ENCODE measurements at places on chromosomes 13 and 19.

- peak; percentile 81 for ATAC-seq
These were observed 246.6 kb upstream of the MAB21L1 start for GRCh38 chr13:35723053-35723461.

DNA sequence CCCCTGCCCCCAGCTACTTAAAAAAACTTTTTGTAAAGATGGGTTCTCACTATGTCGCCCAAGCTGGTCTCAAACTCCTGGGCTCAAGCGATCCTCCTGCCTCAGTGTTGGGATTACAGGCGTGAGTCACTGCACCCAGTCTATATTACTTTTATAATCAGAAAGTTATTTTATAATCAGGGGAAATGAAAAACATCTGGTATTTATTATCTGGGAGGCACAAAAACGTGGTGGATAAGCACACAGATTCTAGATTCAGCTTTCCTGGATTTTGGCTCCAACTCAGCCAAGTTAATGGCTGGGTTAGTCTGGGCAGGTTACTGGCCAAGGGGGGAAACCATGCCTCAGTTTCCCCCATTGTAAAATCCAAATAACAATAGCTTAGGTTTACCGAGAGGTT, 24.7 kb downstream of the KEAP1 start:
- no peak for ATAC-seq

DNA sequence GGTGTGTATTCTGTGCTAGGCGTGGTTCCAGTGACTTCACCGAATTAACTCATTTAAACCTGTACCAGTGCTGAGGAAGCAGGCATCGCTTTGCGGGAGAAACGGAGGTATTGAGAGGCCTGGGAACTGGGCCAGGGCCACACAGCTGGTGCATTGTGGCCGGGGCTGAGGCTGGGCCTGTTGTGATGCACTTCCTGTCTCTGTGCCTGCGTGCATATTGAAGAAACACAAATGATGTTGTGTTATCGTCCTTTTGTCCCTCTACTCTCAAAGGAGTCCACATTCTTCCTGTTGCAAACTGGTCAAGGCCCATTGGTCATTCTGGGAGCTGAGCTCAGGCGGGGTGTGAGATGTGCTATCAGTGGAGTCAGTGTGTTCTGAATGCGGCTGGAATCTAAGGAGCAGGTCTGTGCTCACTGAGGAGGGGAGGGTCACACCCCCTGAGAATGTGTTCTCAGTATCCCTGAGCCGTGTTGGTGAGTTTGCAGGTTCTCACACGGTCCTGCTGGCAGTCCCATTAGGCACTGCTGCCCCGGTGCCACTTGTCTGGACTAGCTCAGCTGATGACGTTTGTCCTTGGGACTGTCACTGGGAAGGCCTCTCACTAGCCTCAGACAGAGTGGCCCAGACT, 62.1 kb downstream of the ARHGEF7 start:
- ATAC-seq = peak; percentile 60

GRCh38 chr13:34346626-34347025, 528.7 kb downstream of the RFC3 start:
- ATAC-seq = no peak

DNA sequence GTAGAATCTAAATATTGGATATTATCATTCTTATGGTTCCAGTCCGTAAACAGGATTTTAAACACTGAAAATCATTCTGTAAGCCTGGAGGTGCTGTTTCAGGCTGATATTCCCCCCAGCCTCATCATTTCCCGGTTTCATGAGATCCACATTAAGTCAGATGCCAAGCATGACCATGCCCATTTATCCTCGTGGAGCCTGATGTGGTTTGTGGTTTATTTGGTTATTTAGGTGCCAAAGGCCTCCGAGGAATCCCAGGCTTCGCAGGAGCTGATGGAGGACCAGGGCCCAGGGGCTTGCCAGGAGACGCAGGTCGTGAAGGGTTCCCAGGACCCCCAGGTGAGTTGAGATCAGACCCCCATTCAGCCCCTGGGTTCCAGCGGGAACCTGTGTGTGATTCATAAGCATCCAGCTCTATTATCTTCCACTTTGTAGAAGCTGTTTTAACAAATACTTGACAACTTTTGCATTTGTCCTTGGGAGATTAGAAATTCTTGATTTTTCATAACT, 92.5 kb downstream of the RAB20 start:
- ATAC-seq = no peak

- no peak for ATAC-seq
These were observed 5.7 kb upstream of the SIX5 start for GRCh38 chr19:45774765-45775164.

GRCh38 chr13:65656740-65657329, 1573.3 kb downstream of the PCDH9 start:
- ATAC-seq = no peak
